ENCODE measurements at places on chromosomes 16 and 17. TPM values are rescaled to one million over a fixed set of nuclear protein-coding genes. Genes with fewer than 3 reads are reported as not detected.

Gene CA7
- not detected for total RNA-seq

Gene CPSF4L
- not detected for total RNA-seq

Gene WNT9B
- under 0.01 TPM for total RNA-seq

Gene TOP2A
- 20.4 TPM for total RNA-seq

Gene C16orf87
- 23.8 TPM for total RNA-seq

Gene EFNB3
- 24.3 TPM for total RNA-seq

Gene SCN4A
- under 0.01 TPM for total RNA-seq

Gene HID1
- total RNA-seq: 16.7 TPM

Gene LITAFD
- not detected for total RNA-seq

Gene TBC1D3I
- 0.49 TPM for total RNA-seq

Gene CLDN7
- 0.49 TPM for total RNA-seq

Gene TBC1D28
- not detected for total RNA-seq

Gene EFCAB5
- total RNA-seq: 2.7 TPM

Gene MPP2
- 16.0 TPM for total RNA-seq

Gene PKMYT1
- total RNA-seq: 1.7 TPM

Gene IKZF3
- under 0.01 TPM for total RNA-seq

Gene CMTR2
- total RNA-seq: 24.6 TPM

Gene ARL17A
- 8.6 TPM for total RNA-seq

Gene CCL23
- total RNA-seq: not detected

Gene TPSG1
- total RNA-seq: not detected

Gene GLYR1
- total RNA-seq: 55.8 TPM

Gene ZNRF1
- total RNA-seq: 24.3 TPM

Gene EVI2A
- 3.0 TPM for total RNA-seq

Gene PHOSPHO1
- total RNA-seq: 1.7 TPM

Gene SNX20
- not detected for total RNA-seq

Gene NPIPA3
- 0.25 TPM for total RNA-seq

Gene PTX4
- total RNA-seq: not detected

Gene CEP20
- total RNA-seq: 28.0 TPM

Gene RPRML
- total RNA-seq: 4.2 TPM

Gene WSCD1
- 24.6 TPM for total RNA-seq

Gene CDH13
- 23.1 TPM for total RNA-seq

Gene YBX2
- total RNA-seq: 1.2 TPM

Gene BAIAP3
- total RNA-seq: 10.3 TPM

Gene KCNH6
- 0.25 TPM for total RNA-seq

Gene SCIMP
- total RNA-seq: 0.25 TPM

Gene CACNG3
- 5.2 TPM for total RNA-seq

Gene ELMO3
- 0.25 TPM for total RNA-seq

Gene C17orf67
- 2.0 TPM for total RNA-seq
